Lower lobe of right lung (tissue), 2 donors: ENCODE measurements at places on chromosomes 13 and 19. TPM values are rescaled to one million over a fixed set of nuclear protein-coding genes. Genes with fewer than 3 reads are reported as not detected.

GRCh38 chr13:110306960-110307766, at the start of the genes COL4A1 and COL4A2:
COL4A1 (minus strand) TSS chr13:110307157; CDS start chr13:110307027, 130 bp downstream.
COL4A2 (plus strand) TSS chr13:110307284; CDS start chr13:110307904, 620 bp downstream.
- DNase-seq = peak; percentile 68

DNA sequence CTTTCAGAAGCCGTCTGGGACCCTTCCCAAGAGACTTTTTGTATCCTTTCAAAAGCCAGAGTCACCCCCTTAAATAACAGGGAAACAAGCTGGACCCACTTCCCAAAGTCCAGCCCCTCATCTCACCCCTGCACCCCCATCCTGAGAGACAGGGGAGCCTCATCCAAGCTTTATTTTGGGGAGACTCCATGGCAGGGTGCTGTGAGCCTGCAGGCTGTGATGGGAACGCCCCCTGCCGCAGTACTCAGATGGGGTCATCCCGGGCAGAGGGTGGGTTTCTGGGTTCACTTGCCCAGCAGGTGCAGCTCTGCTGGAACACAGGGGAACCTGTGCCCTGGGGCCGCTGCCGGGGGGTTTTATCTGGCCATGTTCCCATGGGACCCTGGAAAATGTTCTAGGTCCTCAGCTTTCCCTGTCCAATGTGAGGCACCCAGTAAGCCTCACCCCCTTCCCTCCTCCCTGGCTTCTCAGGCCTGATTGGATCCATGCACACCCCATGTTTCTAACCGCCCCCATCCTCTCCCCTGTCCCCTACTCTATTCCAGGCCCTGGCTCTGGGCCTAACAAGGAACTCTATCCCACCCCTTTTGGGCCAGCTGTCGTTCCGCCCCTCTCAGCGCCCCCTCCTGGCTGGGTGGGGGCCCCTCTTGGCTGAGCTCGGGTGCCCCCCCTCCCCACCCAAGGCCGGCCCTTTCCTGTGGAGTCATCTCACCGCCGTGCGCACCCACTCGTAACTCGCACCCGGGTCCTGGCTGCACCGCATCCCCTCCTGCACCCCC, 1.0 kb downstream of the HIF3A start:
- DNase-seq = peak; percentile 69

GRCh38 chr19:49157445-49158224, at the start of gene TRPM4:
TRPM4 (plus strand) TSS chr19:49157792; CDS start chr19:49157867, 75 bp downstream.
- DNase-seq = peak; percentile 94

GRCh38 chr13:82678052-82678451, 1204.2 kb downstream of the SLITRK1 start:
- DNase-seq = no peak

DNA sequence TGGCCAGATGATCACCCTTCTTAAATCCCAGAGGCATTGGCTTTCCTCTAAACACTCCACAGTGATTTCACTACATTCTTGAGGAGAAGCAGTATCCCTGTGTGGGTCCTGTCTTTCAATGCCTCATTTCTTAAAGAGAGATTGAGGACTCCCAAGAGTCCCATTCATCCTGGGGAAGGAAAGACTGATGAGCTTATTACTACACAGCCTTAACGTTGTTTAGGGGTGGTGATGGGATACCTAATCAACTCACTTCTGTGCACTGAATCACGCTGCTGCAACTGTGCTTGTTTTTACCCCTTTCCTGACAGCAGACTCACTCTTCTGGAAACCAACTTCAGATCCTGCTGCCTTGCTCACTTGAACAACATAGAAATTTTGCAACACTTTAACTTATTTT, 203.1 kb downstream of the RGCC start:
- DNase-seq = no peak

GRCh38 chr13:36133950-36134626, 2.9 kb upstream of the DCLK1 start:
- DNase-seq = no peak

- no peak for DNase-seq
These were observed 15.6 kb upstream of the NBEA start for GRCh38 chr13:34926508-34926907.

DNA sequence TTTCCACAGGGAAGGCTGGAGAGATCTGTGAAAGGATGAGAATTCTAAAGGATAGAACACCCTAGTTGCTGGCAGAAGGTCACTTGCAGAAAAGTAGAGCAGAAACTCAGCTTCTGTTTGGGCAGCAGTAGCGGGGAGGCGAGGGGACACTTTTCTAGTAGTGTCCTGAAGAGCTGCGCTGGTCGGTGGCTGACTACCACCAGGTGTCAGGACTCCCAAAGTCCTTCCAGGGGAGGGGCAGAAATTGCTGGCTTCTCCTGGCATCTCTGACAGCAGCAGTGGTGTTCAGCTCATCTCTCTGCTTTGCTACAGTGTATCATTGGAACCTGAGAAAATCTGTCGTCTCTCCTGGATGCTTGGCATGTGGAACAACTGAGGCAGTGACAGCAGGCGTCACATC, 120.9 kb downstream of the ZDHHC20 start:
- no peak for DNase-seq

- no peak for DNase-seq
These were observed 6.7 kb downstream of the PPP1R37 start for GRCh38 chr19:45099467-45100191.

DNA sequence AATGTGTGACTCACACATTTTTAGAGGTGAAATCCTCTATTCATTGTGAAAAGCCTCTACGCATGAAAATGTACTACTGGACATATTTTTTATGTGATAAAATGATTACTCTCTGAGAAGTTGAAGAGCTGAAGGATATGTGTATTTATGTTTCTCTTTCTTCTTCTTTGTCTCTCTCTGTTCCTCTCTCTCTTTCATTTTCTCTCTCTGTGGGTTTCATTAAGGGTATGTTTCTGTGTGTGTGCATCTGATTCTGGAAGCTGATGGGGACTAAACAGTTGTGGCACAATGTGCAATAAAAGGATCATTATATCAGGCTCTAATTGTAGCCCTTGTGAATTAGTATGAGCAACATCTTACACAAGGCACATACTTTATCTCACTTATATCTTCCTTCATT, 867.7 kb downstream of the PCDH9 start:
- no peak for DNase-seq

GRCh38 chr13:41652735-41653361, 195.5 kb downstream of the RGCC start:
- DNase-seq = no peak

- no peak for DNase-seq
These were observed 2.3 kb downstream of the NCCRP1 start for GRCh38 chr19:39199025-39199424.

- DNase-seq = no peak
These were observed 45.1 kb upstream of the FARP1 start for GRCh38 chr13:98097749-98098148.

- DNase-seq = no peak
These were observed 10.3 kb downstream of the ZNF558 start for GRCh38 chr19:8821748-8822241.

GRCh38 chr13:71875823-71876222, 8.8 kb upstream of the DACH1 start:
- DNase-seq = no peak

GRCh38 chr19:47056411-47056810, 8.0 kb upstream of the TMEM160 start:
- no peak for DNase-seq

GRCh38 chr19:40612831-40613689, 11.9 kb downstream of the LTBP4 start:
- peak; percentile 85 for DNase-seq

- no peak for DNase-seq
These were observed 12.4 kb downstream of the TNFSF13B start for GRCh38 chr13:108281901-108282300.

DNA sequence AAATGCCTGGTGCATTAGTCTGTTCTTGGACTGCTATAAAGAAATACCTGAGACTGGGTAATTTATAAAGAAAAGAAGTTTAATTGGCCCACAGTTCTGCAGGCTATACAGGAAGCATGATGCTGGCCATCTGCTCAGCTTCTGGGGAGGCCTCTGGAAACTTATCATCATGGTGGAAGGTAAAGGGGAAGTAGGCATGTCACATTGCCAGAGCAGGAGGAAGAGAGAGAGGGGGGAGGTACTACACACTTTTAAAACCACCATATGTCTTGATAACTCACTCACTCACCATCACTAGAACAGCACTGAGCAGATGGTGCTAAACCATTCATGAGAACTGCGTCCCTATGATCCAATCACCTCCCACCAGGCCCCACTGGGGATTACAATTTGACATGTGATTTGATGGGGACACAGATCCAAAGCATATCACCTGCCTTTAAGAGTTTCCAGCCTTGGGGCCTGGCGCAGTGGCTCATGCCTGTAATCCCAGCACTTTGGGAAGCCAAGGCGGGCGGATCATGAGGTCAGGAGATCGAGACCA, 219.0 kb downstream of the KATNAL1 start:
- no peak for DNase-seq

DNA sequence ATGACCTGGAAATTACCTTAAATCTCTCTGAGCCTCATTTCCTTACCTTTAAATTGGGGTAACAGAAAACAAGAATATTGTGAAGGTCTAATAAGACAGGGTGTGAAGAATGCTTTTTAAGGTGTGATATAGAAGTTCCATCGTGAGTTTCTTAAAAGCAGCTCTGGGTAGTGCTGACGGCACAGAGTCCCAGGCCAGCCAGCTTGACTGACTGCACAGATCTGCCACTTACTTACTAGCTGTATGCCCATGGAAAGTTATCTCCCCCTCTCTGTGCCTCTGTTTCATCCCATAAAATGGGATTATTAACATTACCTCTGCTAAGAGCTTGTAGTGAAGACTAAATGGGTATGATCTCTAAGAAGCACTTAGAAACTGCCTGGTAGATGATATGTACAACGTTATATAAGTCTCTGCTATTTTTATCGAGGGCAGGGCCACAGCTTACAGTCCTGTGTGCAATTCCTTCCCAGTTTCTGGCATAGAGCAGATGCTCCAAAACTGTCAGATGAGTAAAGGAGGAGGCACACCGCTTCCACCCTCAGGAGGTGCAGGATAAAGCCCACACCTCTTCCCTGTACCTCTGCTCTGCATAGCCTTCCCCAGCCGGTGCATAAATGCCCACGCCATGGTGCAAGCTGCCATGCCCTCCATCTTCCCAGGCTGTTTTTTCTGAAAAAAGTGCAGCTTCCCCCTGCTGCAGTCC, 99.6 kb downstream of the MBNL2 start:
- no peak for DNase-seq

DNA sequence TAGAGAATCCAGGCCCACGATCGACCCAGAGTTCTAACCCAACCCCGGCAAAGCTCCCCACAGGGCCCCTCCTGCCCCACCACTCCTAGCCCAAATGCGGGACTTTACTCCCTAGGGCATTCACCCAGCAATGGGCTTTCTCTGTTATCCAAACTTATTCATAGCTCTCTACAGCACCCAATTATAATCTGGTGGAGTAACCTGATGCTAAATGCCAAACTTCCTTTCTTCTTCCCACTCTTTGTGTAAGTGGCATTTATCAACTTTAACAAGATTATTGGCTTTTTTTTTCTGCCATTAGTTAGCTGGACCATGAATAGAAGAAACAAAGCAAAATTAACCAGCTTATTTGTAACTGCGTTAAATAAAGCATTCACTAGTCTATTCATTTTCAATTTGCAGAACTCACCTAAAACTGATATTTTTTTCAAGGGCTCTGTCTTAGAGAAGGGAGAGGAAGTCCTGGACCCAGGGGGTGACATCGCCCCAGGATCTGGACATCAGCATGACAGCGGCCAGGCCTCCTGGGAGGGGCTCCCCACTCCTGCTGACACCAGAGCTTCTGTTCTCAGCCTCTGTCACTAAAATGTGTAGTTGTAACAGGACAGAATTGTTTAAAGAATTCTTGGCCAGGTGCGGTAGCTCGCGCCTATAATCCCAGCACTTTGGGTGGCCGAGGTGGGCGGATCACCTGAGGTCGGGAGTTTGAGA, 1.5 kb downstream of the FAM124A start:
- no peak for DNase-seq

DNA sequence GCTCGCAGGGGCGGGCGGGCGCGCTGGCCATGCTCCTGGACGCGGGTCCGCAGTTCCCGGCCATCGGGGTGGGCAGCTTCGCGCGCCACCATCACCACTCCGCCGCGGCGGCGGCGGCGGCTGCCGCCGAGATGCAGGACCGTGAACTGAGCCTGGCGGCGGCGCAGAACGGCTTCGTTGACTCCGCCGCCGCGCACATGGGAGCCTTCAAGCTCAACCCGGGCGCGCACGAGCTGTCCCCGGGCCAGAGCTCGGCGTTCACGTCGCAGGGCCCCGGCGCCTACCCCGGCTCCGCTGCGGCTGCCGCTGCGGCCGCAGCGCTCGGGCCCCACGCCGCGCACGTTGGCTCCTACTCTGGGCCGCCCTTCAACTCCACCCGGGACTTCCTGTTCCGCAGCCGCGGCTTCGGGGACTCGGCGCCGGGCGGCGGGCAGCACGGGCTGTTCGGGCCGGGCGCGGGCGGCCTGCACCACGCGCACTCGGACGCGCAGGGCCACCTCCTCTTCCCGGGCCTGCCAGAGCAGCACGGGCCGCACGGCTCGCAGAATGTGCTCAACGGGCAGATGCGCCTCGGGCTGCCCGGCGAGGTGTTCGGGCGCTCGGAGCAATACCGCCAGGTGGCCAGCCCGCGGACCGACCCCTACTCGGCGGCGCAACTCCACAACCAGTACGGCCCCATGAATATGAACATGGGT, 599 bp downstream of the ZIC2 start:
- DNase-seq = no peak

DNA sequence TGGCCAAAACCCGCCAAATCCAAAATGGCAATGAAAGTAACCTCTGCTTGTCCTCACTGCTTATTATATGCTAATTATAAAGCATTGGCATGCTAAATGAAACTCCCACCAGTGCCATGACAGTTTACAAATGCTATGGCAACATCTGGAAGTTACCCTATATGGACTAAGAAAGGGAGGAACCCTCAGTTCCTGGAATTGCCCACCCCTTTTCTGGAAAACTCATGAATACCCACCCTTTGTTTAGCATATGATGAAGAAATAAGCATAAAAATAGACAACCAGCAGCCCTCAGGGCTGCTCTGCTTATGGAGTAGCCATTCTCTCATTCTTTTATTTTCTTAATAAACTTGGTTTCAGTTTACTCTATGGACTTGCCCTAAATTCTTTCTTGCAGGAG, 269.8 kb downstream of the OLFM4 start:
- no peak for DNase-seq

GRCh38 chr19:52963247-52963618, 552 bp upstream of the ZNF816 start:
- no peak for DNase-seq

GRCh38 chr13:95151942-95152587, 149.2 kb downstream of the ABCC4 start:
- no peak for DNase-seq

- DNase-seq = no peak
These were observed 1.5 kb downstream of the PPP2R1A start for GRCh38 chr19:52191389-52191788.

GRCh38 chr19:53091413-53092254, 11.6 kb downstream of the ZNF160 start:
- DNase-seq = no peak

GRCh38 chr19:47897861-47898260, 11.7 kb upstream of the SULT2A1 start:
- no peak for DNase-seq

EFNA2 gene
- total RNA-seq = not detected

ANGPTL4 gene
- 11.0 TPM for total RNA-seq

LMTK3 gene
- total RNA-seq = 7.1 TPM

MISP gene
- total RNA-seq = 8.9 TPM
